ENCODE measurements at places on chromosomes 5 and 9. TPM values are rescaled to one million over a fixed set of nuclear protein-coding genes. Genes with fewer than 3 reads are reported as not detected.
A peak's percentile ranks its signal among the peaks of the same experiment; 100 is the strongest.

The ESM1 gene
- total RNA-seq: 1.8 TPM

DNA sequence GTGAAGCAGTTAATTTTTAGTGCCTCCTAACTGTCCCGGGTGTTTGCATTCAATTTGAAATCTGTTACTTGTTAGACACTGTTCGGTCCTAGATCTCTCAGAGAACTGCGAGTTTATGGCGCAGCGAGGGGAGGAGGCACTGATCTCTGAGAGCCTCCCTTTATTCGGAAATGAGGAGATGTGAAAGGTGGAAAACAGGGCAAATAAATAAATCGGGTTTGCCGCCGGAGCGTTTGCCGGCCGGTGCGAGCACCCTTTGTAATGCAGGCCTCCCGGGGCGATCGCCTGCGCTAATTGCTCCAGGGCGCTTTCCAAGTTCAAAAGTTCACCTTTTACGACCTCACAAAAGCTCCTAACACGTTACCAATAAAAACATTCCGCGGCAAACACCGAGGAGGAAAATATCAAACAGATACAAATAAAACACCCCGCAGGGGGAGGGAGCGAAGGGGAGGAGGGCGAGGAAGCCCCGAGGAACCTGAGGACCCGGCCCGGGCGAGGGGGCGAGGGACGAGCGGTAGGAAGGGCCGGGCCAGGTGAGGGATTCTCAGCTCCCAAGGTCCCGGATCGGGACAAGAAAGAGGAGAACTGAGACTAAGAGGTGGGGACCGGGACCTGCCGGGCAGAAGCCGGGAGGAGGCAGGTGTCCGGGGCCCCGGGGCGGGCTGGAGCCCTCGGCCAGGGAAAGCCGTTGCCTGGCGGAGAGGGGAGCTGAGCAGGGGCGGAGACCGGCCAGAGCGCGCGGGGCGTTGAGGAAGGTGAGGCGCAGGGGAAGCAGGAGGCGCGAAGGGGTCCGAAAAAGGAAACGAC is 1.4 kb downstream of the NR6A1 start:
- peak; percentile 39 for DNase-seq

The RAB14 gene
- total RNA-seq: 18.5 TPM

- DNase-seq: peak; percentile 88
These were observed 502.7 kb downstream of the NR2F1-AS1 start for GRCh38 chr5:93078082-93079038.

The BNC2 gene
- total RNA-seq: 34.7 TPM
